ENCODE measurements at places on chromosomes 2 and 18. TPM values are rescaled to one million over a fixed set of nuclear protein-coding genes. Genes with fewer than 3 reads are reported as not detected.

Gene IL18RAP
- total RNA-seq = not detected

Gene CFAP221
- total RNA-seq = 0.45 TPM

Gene SKA1
- total RNA-seq = 4.3 TPM

Gene FABP1
- total RNA-seq = not detected

Gene NMUR1
- 0.10 TPM for total RNA-seq

Gene REG1B
- not detected for total RNA-seq

Gene LRATD1
- total RNA-seq = not detected

DNA sequence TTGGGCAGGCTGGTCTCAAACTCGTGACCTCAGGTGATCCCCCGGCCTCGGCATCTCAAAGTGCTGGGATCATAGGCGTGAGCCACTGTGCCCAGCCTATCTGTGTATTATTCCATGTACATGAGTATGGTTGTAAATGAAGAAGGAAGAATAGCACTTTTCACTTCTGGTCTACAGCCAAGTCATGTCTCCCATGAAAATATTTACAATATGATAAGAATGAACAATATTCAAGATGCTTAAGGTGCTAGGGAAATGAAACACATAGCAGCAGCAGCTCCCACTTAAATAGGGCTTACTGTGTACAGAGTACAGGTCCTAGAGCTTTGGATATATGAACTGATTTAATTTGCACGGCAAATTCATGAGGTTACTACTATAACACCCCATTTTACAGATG lies 70.3 kb upstream of the COL5A2 start:
- H3K36me3 ChIP-seq = no peaks in the 10 kb centered on the region
- H3K4me3 ChIP-seq = no peak overlapping the region
- H3K27me3 ChIP-seq = no peaks in the 10 kb centered on the region
- DNase-seq = no peak
- peaks cover 58% of the 10 kb centered on the region for H3K4me1 ChIP-seq

DNA sequence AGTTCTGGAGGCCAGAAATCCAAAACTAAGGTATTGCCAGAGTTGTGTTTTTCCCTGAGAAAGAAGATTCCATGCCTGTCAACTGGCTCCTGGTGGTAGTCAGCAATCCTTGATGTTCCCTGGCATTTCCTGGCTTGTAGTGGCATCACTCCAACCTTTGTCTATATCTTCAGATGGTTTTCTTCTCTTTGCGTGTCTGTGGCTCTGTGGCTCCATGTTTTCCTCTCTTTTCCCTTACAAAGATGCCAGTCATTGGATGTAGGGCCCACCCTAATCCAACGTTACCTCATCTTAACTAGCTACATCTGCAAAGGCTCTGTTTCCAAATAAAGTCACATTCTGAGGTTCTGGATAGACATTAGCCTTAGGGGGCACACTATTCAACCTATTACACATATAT lies 41.8 kb downstream of the SLC14A1 start:
- H3K27me3 ChIP-seq = no peaks in the 10 kb centered on the region
- no peak overlapping the region for H3K4me3 ChIP-seq
- H3K27ac ChIP-seq = peak overlapping the region; percentile 42
- H3K4me1 ChIP-seq = peaks cover 30% of the 10 kb centered on the region
- H3K36me3 ChIP-seq = no peaks in the 10 kb centered on the region

- H3K36me3 ChIP-seq = peaks cover 2% of the 10 kb centered on the region
- H3K4me3 ChIP-seq = no peak overlapping the region
- H3K27me3 ChIP-seq = no peaks in the 10 kb centered on the region
- peaks cover 11% of the 10 kb centered on the region for H3K4me1 ChIP-seq
Measured at GRCh38 chr2:12602661-12603060, 114.1 kb upstream of the TRIB2 start.

DNA sequence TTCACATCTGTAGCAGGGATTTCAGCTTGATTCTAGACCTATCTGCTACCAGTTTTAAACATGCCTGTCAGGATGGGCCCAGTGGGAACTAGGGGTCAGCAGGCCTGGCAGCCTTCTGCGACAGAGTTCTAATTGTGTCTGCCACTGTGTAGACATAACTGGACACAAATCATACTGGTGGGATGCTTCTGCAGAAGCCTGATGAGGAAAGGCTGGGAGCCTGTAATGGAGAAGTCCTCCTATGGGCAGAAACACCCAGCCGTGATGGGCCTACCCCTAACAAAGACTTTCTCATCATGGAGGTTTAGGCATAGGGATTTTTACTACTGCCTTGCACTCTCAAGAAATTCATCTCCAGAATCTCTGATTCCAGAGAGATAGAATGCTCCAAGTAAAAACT lies 166.9 kb downstream of the PDE11A start:
- peaks cover 2% of the 10 kb centered on the region for H3K27me3 ChIP-seq
- H3K27ac ChIP-seq = no peak overlapping the region
- H3K4me1 ChIP-seq = peaks cover 22% of the 10 kb centered on the region
- H3K4me3 ChIP-seq = no peak overlapping the region
- DNase-seq = no peak

DNA sequence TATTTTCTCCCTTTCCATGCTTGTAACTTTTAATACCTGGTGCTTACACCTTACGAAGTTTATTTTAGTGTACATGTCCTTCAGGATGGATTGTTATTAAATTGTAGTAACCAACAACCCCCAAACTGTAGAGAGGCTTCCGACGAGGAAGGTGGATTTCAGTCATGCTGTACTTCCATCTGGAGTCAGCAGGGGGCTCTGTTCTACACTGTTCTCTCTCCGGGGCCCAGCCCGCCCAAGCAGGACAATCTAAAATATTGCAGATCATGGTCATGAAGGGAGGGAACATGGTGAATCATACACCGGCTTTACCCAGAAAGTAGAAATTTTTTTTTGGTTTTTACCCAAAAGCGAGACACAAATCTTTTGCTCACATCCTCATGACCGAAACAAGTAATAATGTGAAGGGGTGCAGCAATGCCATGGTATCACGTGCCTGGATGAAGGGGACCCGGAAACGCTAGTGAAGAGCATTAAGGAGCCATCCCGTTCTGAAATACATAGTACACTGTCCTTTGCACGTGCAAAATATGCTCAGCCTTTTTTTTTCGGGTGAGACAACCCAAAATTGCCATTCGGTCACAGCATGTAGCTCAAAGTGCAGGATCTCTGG lies 884.8 kb downstream of the EPHA4 start:
- peak; percentile 68 for DNase-seq
- H3K4me1 ChIP-seq = peaks cover 4% of the 10 kb centered on the region
- no peak overlapping the region for H3K4me3 ChIP-seq
- H3K27ac ChIP-seq = no peak overlapping the region
- H3K36me3 ChIP-seq = no peaks in the 10 kb centered on the region

GRCh38 chr2:19416784-19417684 lies 58.6 kb upstream of the OSR1 start:
- peaks cover 4% of the 10 kb centered on the region for H3K27me3 ChIP-seq
- no peak overlapping the region for H3K4me3 ChIP-seq

DNA sequence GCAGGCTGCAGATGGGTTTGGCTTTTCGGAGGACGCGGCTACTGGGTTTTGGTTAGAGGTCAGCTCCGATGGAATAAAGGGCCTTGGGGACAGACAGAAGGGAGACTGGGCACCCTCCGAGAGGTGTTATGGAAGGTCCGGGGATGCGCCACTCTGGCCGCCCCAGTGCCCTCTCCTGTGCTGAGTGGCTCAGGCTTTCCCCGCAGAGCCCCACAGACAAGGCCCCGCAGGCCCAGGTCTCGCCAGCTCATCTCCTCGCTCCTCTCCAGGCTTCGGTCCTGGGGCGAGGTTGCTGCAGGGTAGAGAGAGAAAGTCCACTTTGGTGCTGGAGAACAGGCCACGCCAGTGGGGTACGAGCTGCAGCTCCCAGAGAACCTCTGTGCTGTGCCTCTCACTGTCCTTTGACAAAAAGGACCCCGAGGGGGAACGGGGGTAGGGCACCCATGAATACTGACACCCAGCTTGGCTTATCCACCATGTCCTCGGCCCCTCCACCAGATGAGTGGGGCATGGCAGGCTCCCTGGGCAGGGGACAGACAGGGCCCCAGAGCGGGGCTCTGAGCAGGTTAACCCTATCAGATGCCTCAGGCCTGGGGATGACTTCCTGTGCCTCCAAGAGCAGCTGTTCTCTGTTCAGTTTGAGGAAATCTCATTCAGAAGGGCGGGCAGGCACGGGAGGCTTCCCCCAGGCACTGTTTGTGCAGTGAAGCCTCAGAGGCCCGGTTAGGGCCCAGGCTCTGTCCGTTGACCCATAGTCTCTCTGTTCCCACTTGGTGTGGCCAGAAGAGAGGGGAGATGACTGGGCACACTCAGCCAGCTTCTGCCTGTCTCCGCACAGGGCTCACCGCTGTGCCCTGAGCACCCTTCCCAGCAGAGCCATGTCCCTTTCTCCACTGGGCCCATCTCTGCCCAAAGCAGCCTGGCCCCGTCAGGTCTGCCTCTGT lies 15.7 kb upstream of the CNNM3 start:
- no peaks in the 10 kb centered on the region for H3K27me3 ChIP-seq
- H3K4me3 ChIP-seq = no peak overlapping the region
- no peak overlapping the region for H3K27ac ChIP-seq
- DNase-seq = no peak
- H3K36me3 ChIP-seq = no peaks in the 10 kb centered on the region

- H3K27ac ChIP-seq = no peak overlapping the region
- H3K4me1 ChIP-seq = no peaks in the 10 kb centered on the region
- H3K27me3 ChIP-seq = no peaks in the 10 kb centered on the region
- no peak overlapping the region for H3K4me3 ChIP-seq
- DNase-seq = no peak
Measured at GRCh38 chr2:160891353-160891740, 268.9 kb upstream of the TANK start.

GRCh38 chr2:133255360-133255759 lies 312.9 kb downstream of the NCKAP5 start:
- H3K4me3 ChIP-seq = no peak overlapping the region
- H3K27ac ChIP-seq = no peak overlapping the region
- no peaks in the 10 kb centered on the region for H3K36me3 ChIP-seq
- no peak for DNase-seq
- no peaks in the 10 kb centered on the region for H3K27me3 ChIP-seq

DNA sequence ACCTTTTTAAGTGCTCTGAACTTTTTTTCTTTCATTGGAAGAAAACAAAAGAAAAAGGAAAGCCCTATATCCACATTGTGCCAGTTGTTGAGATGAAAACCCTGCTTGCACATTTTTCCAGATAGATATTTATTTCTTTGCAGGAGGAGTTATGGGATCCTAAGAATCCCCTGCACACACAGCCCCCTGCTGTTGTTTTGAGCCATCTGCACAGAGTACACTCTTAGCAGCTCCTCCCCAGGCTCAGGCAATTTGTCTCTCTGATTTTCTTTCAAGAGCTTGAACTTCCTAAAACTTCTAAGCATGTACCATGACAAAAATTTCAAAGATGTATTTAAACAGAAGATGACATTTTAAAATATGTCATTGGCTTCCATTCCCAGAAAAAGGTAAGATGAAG lies 436.9 kb downstream of the METTL4 start:
- H3K27ac ChIP-seq = no peak overlapping the region
- DNase-seq = no peak
- peaks cover 9% of the 10 kb centered on the region for H3K27me3 ChIP-seq

DNA sequence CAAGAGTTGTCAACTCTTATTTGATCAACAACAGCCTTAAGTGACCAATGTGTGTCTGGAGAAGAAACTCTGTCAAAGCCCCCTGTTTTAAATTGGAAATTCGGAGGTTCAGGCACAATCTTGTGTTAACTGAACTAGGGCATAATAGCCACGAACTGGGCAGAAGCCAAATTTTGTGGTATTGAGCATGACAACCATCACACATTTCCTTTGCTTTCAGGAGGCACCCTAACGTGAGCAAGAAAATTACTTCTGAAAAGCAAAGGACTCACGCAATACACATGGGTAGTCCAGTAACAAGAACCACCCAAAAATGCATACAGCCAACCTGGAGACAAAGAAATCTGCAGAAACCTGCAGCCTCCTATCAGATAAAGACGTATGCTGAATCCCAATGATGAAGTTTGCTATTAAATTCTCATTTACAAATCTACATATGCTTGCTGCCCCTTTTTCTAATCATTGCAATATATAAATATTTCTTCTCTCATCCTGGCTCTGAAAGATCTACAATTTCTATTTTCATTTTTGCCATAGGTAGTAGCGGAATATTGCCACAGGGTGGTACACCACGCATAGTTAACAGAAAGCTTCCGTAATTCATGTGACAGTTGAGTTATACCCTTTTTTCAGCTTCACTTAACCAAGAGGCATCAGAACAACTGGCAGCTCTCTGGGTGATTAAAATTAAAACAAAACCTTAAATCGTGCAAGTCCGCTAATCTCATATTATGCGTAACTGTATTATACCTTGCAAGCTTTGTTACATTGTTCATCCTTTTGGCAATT lies 495.8 kb downstream of the NRXN1 start:
- no peak overlapping the region for H3K4me3 ChIP-seq
- H3K4me1 ChIP-seq = no peaks in the 10 kb centered on the region
- peaks cover 37% of the 10 kb centered on the region for H3K27me3 ChIP-seq
- DNase-seq = no peak

DNA sequence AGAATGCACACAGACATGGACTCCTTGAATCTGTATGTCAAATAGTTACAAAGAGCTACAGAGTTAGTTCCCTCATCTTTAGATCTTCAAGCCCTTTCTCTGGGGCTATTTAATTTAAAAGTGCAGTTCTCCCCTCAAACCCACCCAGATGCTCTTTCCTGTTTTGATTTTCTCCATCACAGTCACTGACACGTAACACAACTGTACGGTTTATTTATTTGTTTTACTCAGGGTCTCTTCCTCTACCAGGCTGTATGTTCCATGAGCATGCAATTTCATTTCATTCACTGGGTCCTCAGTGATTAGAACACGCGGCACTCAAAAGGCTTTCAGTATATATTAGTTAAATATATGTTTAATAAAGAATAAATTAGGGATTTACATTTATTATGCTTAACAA lies 94.7 kb downstream of the DOCK10 start:
- H3K4me3 ChIP-seq = no peak overlapping the region
- peaks cover 44% of the 10 kb centered on the region for H3K4me1 ChIP-seq
- H3K27me3 ChIP-seq = no peaks in the 10 kb centered on the region
- no peaks in the 10 kb centered on the region for H3K36me3 ChIP-seq
- no peak overlapping the region for H3K27ac ChIP-seq
- no peak for DNase-seq

- peaks cover 49% of the 10 kb centered on the region for H3K4me1 ChIP-seq
- no peak for DNase-seq
- H3K36me3 ChIP-seq = no peaks in the 10 kb centered on the region
- H3K27me3 ChIP-seq = no peaks in the 10 kb centered on the region
- peak overlapping the region; percentile 3 for H3K27ac ChIP-seq
Measured at GRCh38 chr2:61432990-61433389, 37.9 kb downstream of the USP34 start.

DNA sequence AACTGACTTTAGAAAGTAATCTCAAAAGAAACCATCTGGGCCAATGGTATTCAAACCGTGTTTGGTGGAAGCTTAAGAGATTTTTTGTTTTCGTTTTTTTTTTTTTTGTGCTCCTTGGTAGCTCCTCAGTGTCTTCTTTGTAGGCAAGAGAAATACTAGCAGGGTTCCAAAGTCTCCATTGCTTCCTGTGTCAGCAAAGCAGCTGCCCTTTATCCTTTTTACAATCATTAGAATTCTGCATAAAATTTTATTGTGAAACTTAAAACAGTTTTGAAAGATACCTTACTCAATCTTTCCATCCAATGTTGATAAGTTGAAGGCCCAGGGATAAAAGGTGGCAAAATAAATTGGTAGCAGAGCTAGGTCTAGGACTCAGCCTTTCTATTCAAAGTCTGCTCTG lies 479 bp downstream of the IL1F10 start:
- H3K36me3 ChIP-seq = no peaks in the 10 kb centered on the region
- H3K27ac ChIP-seq = no peak overlapping the region
- H3K4me3 ChIP-seq = no peak overlapping the region

- H3K36me3 ChIP-seq = no peaks in the 10 kb centered on the region
- no peak overlapping the region for H3K27ac ChIP-seq
- no peak for DNase-seq
- H3K4me3 ChIP-seq = no peak overlapping the region
- no peaks in the 10 kb centered on the region for H3K27me3 ChIP-seq
- no peaks in the 10 kb centered on the region for H3K4me1 ChIP-seq
Measured at GRCh38 chr2:180258041-180258537, 251.0 kb upstream of the CWC22 start.
